ENCODE measurements at places on chromosomes 5 and 9.

GRCh38 chr5:132010989-132011621 lies 353 bp downstream of the ACSL6 start:
- no peak for DNase-seq

- no peak for DNase-seq
These were observed 144.9 kb downstream of the GOLPH3 start for GRCh38 chr5:32029261-32029660.

DNA sequence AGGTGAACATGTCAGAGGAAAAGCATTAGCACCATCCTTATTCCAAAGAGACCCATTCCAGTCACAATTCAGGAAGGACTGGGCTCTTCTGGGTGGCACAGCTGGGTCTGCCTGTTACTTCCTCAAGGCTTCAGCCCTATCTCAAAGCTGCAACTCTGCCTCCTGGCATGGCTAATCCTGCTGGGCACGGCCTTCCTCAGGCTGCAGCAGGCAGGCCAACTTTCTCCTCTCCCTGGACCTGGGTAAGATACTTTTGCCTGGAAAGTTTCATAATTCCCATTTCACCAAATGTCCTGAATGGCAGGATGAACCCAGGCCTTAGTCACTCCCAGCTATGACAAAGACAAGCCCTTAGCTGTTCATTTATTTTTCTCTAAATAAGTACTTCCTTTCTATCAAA lies 50.1 kb downstream of the MACROH2A1 start:
- DNase-seq = no peak

- DNase-seq = no peak
These were observed 90.5 kb upstream of the RANBP3L start for GRCh38 chr5:36392186-36392585.

- no peak for DNase-seq
These were observed 178.7 kb upstream of the FBXL17 start for GRCh38 chr5:108560581-108560980.

DNA sequence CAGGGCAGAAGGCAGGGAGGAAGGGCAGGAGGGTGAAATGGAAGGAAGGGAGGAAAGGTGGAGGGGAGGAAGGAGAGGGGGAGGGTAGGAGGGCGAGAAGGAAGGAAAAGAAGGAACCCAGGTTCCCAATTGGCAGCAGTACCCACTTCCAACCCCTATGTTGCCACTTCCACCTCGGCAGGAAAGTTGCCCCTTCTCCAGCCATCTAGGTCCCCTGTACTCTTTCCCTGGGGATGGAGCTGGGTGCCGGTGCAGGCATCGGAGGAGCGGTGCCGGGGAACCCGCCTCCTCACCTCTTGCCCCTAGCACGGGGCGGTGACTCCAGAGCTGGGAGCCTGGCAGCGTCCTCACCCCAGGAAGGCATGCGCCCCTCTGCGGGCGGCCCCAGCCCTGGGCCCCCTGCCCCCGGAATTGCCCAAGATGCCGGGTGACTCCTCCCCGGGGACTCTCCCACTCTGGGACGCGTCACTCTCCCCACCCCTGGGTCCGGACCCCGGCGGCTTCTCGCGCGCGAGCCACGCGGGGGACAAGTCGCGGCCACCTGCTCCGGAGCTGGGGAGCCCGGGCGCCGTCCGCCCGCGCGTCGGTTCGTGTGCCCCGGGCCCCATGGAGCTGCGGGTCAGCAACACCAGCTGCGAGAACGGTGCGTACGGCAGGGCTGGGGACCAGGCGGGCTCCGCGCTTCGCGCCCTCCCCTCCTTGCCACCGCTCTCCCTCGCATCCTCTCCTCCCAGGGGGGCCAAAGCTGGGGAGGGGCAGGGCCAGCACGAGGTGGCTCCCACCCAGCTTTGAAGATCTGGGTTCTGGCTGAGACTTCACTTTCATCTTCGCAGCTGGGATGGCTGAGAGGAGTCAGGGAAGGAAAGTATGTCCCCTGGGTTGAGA lies at the start of gene NIPAL4:
TSS of gene NIPAL4 (plus strand) at position 499 of the 885 bp plus-strand sequence. CDS start at position 607, 108 bp downstream.
- peak; percentile 42 for DNase-seq

- DNase-seq = no peak
These were observed 49.6 kb downstream of the NSUN2 start for GRCh38 chr5:6583049-6583880.

- no peak for DNase-seq
These were observed 35.3 kb upstream of the KCNV2 start for GRCh38 chr9:2681981-2682380.

GRCh38 chr5:158809310-158809850 lies 290.3 kb downstream of the EBF1 start:
- DNase-seq = no peak

DNA sequence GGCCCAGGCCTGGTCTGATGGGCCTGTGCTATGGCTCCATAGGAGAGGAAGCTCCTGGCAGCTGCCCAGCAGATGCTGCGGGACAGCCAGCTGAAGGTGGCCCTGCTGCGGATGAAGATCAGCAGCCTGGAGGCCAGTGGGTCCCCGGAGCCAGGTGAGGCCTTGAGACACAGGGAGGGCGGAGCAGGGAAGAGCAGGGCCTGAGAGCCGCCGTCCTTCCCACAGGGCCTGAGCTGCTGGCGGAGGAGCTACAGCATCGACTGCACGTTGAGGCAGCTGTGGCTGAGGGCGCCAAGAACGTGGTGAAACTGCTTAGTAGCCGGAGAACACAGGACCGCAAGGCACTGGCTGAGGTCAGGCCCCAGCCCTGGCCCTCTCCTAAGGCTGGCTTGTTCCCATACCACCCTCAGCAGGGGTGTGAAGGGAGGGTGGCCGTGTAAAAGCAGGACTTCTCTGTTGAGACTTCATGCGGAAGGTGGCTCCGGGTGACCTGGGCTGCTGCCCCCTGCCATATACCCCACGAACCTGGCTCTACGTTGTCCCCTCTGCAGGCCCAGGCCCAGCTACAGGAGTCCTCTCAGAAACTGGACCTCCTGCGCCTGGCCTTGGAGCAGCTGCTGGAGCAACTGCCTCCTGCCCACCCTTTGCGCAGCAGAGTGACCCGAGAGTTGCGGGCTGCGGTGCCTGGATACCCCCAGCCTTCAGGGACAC lies 4.5 kb downstream of the PKN3 start:
- DNase-seq = no peak

DNA sequence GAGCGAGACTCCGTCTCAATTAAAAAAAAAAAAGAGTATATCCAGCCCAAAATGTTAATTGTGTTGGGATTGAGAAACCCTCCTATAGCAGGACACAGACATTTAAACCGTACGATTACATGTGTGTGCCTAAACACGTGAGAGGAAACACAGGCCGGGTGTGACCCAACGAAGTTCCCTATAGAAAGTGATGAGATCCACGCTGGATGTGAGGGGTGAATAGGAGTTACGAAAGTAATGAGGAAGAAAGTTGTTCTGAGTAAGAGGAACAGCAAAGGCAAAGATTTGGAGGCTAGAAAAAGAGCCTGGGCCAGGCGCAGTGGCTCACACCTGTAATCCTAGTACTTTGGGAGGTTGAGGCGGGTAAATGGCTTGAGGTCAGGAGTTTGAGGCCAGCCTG lies 13.6 kb downstream of the NAIF1 start:
- no peak for DNase-seq
